ENCODE measurements at places on chromosomes 2 and 18.

GRCh38 chr2:215447056-215447455 is 11.2 kb upstream of the FN1 start:
- DNase-seq: no peak

GRCh38 chr2:200617156-200618053 is 31.6 kb downstream of the AOX1 start:
- no peak for DNase-seq

- DNase-seq: no peak
These were observed 967.8 kb downstream of the BCL11A start for GRCh38 chr2:59585655-59586054.

DNA sequence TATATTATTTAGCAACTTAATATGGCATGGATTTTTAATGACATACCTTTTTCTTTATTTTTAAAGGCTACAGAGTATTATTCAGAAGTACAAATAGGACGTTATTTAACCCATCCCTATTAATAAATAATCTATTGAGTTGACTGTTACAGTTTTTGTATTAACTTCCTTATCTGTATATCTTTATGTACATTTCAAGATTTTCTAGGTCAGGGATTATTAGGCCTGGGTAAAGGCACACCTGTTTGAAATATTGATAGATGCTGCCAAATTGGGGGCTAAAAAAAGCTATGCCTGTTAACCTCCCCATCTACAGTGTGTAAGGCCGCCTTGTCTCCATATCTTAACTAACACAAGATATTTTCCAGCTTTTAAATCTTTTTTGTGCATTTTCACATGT is 6.6 kb downstream of the NPAS2 start:
- no peak for DNase-seq

DNA sequence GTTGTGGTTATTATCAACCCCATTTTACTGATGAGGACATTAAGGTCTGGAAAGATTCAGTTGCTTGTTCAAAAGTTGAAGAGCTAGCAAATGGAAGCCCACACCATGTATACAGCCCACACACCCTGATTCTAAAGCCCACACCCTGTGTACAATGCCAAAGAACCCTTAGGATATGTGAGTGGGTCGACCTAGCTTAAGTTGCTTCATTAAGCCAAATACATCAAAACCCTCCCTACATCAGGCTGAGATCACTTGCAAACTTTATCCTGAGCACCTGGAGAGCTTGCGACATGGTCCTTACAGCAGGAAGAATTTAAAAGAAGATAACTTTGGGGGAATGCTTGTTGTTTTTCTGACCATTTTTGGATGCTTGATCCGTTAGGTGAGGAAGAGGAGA is 435 bp upstream of the ARHGAP25 start:
- DNase-seq: no peak

GRCh38 chr2:75108937-75109482 is 90.3 kb downstream of the TACR1 start:
- no peak for DNase-seq

- DNase-seq: no peak
These were observed 113.1 kb downstream of the PDCL3 start for GRCh38 chr2:100675855-100676254.

DNA sequence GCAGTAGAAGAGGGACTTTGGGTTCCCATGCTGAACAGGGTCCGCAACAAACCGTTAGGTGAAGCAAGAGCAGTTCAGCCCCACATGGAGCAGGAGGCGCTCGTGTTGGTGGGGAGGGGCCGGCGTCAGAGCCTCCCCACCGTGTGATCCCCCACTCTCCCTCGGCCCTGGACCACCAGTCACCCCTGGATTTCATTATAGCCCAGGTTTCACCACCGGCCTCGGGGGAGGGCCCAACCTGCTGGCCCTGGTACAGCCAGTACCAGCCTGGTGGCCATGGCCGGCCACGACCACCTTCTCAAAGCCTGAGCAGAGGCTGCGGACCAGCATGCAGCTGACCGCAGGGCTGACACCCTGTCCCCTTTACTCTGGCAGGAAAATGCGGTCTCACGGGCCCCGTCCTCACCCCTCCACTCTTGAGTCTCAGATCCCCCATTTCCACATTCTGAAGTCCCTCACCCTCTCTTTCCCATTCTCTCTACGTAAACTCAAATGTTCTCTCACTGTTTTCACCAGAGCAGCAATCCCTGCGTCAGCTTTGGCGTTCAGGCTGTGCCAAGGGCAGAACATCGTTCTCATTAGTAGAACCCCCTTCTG is 8.6 kb downstream of the MLPH start:
- DNase-seq: no peak

- no peak for DNase-seq
These were observed 165.3 kb downstream of the ATAD2B start for GRCh38 chr2:23761638-23762037.

GRCh38 chr2:171939743-171940071 is 17.4 kb downstream of the HAT1 start:
- DNase-seq: no peak

DNA sequence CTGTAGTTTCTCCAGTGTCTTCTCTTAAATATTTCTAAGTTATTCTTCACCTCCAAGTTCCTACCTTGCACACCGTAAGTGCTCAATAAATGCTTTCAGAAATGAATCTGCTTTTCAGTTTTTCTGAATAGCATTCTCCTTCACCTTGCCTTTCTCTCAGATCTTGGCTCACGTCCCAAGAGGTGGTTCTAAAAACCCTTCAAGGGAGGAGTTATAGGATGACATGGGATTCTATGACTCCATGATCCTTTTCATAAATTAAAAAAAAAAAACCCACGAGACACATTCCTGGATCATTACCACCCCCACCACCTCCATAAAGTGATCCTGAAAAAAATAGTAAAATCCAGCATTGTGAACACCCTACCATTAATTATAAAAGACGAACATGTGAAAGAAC is 11.7 kb downstream of the KCTD1 start:
- no peak for DNase-seq

GRCh38 chr2:129325151-129325550 is 654.3 kb upstream of the RAB6C start:
- DNase-seq: no peak

DNA sequence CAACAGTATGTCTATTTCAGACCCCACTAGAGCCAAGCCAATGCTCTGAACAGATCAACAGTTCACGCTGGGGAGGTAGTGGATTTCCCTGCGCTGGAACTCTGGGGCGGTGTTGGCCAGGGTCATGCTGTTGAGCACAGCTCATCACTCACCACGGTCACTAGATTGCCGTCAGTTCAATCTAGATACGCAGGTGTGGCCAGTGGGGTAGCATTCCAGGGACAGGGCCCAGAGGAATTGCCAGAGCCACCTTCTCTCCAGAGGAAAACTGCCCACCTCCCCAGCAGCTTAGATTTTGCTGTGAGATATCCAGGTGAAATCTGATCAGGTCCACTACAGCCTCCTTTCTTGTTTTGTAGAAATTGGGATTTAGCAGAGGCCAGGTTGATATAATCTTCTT is 101.8 kb downstream of the SOX11 start:
- DNase-seq: no peak

GRCh38 chr2:39838589-39838988 is 59.5 kb upstream of the THUMPD2 start:
- DNase-seq: no peak

- no peak for DNase-seq
These were observed 38.6 kb upstream of the ARL4C start for GRCh38 chr2:234535464-234535863.

DNA sequence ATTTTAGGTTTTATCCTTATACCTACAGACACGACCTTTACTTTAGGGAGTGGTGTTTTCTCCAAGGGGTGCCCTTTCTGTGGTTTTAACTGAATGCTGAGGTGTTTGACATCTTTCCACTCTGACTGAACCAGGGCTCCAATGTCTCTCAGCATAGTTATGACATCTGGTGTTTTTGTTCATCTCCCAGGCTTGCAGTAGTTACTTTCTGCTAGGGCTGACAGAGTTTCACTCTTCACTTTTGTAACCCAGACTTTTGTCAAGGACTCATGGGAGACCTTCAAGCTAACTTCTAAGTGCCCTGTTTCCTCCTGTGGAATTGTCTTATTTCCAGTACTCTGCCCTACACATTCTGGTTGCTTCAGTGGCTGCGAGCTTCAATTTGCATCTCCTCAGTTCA is 103.1 kb downstream of the CCDC85A start:
- DNase-seq: no peak

DNA sequence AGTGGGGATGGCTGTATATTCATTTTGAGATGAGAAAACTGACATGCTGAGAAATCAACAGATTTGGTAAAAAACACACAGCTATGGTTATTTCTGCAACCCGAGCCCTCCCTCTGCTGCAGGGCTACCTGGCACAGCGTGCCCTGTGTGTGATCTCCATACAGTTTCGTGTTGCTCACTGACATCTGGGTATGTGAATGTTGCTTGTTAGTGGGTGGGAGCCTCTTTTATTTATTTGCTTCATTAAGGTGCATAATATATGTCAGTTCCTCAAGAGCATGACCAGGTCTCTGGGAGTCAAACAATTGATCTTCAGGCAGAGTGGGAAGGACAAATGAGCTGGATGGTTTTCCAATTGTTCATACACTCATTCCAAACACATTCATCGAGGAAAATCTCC is 139.1 kb upstream of the FHL2 start:
- no peak for DNase-seq

DNA sequence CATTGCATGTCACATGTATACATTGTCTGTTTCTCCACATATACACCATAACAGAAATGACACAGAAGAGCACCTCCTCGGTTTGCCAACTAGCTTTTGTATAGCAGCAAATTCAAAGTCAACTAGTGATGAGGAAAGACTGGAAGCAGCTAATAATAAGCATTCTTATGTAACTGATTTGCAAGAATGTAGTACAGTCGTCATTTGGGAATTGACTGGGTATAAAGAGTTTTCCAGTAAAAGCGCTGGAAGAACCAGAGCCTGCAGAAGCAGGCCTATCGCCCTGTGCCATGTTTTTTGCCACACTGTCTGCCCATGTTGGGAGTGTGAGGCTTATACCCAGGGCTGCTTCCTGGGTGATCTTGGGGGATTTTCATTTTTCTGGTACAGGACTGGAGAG is 310.6 kb downstream of the GBX2 start:
- no peak for DNase-seq

DNA sequence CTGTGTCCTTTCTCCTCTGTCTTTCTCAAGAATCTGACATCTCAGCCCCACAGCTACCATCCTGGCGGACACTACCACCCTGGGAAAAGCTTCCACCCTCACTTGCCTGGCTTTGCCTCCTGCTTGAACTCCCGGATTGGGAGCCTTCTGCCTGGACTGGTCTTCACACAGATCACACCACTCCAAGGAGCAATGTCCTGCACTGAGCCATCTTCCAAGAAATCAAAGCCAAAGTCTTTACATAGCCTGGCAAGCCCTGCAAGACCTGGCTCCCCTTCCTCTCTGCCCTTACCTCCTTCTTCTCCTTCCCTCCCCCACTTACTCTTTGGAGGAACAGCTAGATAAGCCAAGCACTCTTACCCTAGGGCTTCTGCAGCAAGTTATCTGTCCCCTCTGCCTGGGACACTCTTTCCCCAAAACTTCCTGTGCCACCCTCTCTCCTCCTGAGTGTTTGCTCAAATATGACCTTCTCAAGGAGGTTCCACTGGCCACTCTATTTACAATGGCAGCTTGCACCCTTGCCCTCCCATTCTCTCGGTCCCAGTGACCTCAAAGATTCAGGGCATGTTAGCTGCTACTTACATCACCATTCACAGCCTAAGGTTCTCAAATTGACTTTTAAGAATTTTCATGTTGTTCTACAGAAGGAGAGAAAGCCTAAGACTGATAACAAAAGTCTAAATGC is 9.7 kb downstream of the ATP8B1 start:
- no peak for DNase-seq

GRCh38 chr2:206736935-206737334 is 18.7 kb upstream of the DYTN start:
- no peak for DNase-seq

- DNase-seq: no peak
These were observed 2.0 kb downstream of the SATB2 start for GRCh38 chr2:199455545-199456382.

- DNase-seq: no peak
These were observed 79.1 kb downstream of the AP1S3 start for GRCh38 chr2:223758131-223758840.
